Astrocyte of the spinal cord (primary cell): ENCODE measurements at places on chromosomes 4 and X.

DNA sequence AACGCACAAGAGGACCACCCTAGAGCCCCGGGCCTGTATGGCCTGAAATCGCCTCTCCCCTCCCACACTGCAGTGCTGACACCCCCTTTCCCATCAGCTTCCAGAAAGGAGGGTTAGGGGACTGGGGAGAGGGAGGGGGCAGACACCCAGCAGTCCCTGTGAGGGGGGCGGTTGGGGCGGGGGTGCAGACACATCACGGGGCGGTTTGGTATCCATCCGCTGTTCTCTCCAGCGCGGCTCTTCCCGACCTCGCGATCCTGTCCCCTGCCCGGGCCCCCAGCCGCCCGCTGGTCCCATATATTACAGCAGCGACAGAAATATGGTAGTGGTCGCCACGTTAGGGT, 404 bp upstream of the GPRASP2 start:
- DNase-seq, result no peak

DNA sequence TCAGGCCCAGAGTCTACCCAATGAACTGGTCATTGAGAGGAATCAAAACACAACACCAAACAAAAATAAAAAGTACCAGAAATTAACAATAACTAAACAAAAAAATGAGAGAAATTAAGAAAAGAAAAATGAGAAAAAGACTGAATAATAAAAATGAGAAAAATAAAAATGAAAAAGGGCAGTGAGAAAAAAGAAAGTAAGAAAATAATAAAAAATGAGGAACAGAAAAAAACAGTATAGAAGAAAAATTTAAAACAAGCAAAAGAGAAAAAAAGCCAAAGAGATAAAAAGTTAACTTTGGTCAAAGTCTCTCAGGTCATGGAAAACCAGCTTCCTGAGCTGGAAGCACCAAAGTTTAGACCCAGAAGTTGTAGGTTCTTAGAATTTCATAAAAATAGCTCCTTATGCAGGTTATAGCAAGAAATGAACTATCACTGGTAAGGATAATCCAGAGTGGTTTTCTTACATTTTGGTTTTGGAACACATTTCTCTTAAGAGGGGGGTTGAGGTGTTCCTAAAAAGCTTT, 51.0 kb upstream of the WDR17 start:
- DNase-seq, result no peak

DNA sequence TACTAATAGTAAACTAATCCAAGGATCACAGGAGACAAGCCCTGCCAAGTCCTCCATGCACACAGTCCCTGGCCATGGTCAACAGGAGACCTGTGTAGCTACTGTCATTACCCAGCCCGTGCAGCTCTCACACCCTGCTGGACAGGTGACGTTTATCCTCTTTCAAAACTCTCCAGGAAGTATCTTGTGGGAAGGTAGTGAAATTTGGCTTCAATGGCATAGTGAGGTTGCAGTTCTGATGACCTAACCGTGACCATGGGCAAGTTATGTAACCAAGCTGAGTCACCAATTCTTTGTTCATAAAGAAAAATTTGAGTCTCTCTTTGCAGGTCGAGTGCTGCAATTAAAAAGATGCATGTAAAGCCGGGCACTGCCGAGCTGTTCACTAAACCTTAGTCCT, 11.3 kb upstream of the SLC2A9 start:
- no peak for DNase-seq

- no peak for DNase-seq
Measured at GRCh38 chrX:153662266-153662665, 11.3 kb downstream of the PNCK start.

DNA sequence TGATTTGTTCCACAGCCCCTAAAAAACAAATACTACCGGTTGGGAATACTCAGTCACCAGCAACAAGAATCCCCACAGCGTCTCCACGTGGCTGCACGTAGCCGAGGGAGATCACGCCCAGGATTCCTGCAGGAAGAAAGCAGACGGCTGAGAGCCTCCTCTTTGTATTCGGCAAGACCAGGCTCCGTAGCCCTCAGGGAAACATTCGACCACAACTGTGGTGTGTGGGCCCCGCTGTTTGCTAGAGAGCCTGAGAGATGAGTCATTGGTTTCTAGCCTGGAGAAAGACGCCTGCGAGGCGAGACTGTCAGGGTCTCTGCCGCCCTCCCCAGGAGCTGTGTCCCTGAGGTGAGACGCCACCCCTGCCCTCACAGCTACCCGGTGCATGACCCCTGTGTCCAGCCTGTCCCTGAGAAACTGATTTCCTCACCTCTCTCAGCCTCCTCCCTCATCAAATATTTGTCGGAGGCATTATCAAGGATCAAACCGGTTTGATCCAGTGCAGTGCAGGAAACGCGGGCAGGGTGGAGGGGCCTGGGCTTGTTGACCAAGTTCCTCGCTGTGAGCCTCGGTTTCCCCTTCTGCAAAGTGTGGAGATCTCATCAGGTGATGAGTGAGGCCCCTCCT, 4.7 kb upstream of the S100P start:
- DNase-seq, result peak; percentile 96

GRCh38 chr4:105765690-105766407, 57.3 kb downstream of the GSTCD start:
- DNase-seq, result peak; percentile 92

- peak; percentile 49 for DNase-seq
Measured at GRCh38 chr4:82851885-82852750, 38.8 kb downstream of the SEC31A start.

- DNase-seq, result peak; percentile 62
Measured at GRCh38 chrX:108312957-108313356, 125.3 kb downstream of the COL4A6 start.

DNA sequence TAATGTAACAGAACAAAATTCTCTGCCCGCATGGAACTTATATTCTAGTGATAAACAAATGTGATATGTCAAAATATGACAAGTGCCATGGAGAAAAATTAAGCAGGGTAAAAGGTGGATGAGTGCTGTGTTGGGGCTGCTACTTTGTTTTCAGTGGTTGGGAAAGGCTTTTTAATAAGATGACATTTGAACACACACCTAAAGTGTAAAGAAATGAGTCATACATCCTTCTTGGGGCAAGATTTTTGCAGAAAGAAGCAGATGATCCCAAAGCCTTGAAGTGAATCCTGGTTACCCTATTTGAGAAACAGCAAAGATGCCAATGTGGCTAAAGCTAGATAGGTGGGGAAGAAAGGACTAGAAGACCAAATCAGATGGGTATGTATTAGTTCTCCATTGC, 564.1 kb downstream of the INPP4B start:
- DNase-seq, result no peak

- DNase-seq, result no peak
Measured at GRCh38 chr4:28913466-28913865, 1806.7 kb upstream of the PCDH7 start.

- DNase-seq, result no peak
Measured at GRCh38 chrX:10110984-10111363, 45.8 kb upstream of the CLCN4 start.

- peak; percentile 71 for DNase-seq
Measured at GRCh38 chr4:147334478-147334877, 146.4 kb upstream of the EDNRA start.

GRCh38 chr4:10019521-10020051, 1.7 kb downstream of the SLC2A9 start:
- DNase-seq, result no peak

DNA sequence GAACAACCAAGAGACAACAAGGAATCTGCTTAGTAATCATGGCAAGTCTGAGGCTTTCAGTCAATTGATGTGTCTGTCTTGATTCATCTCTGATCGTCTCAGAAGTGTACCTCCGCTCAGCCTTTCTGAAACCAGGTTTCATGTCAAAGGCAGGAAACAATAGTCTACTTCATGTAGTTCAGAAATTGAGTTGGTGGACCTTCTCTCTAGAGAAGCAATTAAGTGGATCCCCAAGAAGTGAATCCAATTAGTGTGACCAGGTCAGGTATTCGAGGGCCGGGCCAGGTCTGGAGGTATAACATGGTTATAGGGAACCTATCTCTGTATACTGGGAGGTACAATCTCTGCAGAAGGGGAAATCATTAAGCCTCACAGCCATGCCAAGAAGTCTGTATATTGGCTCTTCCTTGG, 32.0 kb downstream of the DAPP1 start:
- DNase-seq, result no peak

GRCh38 chrX:71171110-71171801, 26.6 kb downstream of the NLGN3 start:
- DNase-seq, result no peak

DNA sequence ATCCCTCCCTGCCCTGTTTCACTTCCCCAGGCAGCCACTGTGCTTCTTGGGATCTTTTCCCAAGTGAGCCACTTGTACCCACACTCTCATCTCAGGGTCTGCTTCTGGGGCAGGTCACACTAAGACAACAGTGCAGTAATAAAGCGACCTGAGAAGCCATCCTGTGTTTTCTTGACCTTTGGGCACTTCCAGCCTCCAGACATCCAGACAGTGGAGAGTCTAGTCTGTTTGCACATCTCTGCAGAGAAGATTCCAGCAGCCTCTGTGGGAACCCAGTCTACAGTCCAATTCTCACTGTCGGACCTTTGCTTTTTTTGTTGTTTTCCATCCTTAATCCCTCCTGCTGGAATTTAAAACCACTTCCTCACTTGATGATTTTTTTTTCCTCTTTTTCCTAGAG, 50.3 kb upstream of the ATP6AP2 start:
- no peak for DNase-seq

DNA sequence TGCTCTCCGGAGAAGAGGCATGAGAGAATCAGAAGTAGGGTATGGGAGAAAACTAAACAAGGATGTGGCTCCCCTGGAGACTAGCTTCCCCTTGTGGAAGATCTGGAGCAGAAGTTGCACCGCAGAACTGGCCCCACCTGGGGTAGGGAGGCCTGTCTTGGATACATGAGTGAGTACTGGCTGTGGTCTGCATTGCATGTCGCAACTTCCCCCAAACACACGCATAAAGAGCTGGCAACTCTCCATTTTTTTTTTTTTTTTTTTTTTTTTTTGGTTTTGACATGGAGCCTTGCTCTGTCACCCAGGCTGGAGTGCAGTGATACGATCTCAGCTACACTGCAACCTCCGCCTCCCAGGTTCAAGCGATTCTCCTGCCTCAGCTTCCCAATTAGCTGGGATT, 119.9 kb downstream of the EGF start:
- DNase-seq, result no peak

GRCh38 chr4:151173871-151174270, 74.4 kb downstream of the RPS3A start:
- peak; percentile 62 for DNase-seq

- no peak for DNase-seq
Measured at GRCh38 chr4:145505995-145506394, 24.3 kb downstream of the SMAD1 start.

- peak; percentile 34 for DNase-seq
Measured at GRCh38 chrX:77597090-77597489, 149.9 kb downstream of the FGF16 start.

GRCh38 chrX:151703487-151703886, 8.2 kb downstream of the PRRG3 start:
- no peak for DNase-seq

DNA sequence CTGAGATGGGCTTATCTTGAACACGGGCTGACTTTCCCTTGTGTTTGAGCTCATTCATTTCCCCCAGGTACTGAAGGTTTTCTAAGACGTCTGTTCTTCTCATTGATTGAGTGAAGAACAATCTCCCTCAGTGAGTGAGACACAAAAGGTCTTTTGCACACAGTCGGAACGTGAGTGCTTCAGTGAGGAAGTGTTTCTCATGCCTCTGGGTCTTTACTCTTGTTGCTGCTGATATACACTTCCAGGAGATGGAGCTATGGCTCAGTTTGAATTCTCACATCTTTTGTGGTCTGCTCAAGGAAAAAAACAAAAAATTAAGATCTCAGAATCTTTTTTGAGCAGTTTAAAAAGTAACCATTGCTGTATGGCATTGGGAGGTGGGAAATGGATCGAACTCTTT, 981.9 kb upstream of the TENM3 start:
- DNase-seq, result peak; percentile 36

DNA sequence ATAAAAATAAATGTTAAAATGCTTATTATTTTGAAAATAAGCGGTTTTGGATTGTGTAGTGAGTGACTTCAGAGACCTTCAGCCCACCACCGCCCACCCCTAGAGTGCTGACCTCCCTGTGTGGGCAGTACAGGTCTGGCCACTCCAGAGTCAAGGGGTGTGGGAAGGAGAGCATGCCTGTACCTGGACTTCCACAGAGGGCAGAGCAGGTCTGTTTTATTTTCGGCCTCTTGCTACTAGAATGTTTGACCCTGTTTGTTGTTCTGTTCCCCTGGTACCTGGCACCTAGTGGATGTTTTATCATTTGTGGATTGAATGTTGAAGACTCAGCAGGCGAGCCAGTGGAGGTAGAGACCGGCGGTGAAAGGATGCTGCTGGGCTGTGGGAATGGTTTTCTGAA, 14.3 kb downstream of the PIGG start:
- DNase-seq, result no peak

DNA sequence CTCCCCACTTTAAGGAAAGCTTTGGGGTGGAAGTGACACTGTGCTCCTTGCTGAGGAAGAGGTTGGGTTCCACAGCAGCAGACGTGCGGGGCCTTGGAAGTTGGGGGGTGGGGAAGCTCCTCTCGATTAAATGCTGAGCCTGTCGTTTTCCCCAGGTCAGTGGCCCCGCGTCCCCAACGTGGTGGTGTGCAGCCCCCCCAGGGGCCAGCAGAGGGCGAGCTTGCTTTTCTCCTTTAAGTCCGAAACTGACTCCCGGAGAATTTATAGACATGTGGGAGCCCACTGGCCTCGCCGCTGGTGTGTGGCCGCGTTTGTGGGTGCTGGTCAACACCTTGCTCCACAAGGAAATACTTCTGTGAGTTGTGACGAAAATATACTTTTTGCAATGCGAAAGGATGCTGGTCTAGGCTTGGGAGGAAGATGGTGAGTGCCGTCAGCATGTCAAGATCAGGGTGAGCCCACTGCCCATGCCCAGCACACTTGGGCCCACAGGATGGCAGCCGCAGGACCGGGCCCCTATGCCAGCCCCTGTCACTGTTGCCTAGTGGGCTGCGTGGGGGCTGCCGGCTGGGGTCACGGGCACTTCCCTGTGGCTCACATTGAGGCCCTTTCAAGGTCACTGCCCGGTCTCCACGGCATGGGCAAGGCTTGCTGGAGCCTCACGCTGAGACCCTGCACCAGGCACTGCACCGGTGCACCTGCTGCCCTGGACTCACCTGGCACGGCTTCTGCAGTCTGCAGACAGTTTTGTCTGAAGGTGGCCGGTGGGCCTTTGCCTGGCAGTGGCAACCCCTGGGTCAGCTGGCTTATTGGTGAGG, 9.4 kb downstream of the UVSSA start:
- DNase-seq, result peak; percentile 54

GRCh38 chrX:43679058-43679457, 23.0 kb downstream of the MAOA start:
- no peak for DNase-seq

- DNase-seq, result no peak
Measured at GRCh38 chrX:31185884-31186283, 114.0 kb upstream of the FTHL17 start.

DNA sequence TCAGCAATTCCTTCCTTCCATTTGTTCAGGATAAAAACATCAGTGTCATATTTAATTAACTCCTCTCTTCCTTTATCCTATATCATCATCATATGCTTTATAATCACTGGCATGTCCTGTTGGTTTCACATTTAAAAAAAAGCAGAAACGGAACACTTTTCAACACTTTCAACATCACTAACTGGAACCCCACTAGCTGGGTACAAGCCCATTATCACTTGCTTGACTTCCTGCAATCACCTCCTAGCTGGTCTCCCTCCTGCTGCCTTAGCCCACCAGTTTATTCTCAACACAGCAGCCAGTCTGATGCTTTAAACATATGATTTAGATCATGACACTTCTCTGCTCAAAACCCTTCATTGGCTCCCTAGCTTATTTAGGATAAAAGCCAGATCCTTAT, 116.4 kb upstream of the LSM6 start:
- no peak for DNase-seq

GRCh38 chrX:56729152-56729850, at the start of gene NBDY:
NBDY (plus strand) TSS chrX:56729243; CDS start chrX:56729354, 111 bp downstream.
- DNase-seq, result peak; percentile 69
